Hindlimb muscle (tissue), 1 donor: ENCODE measurements at places on chromosomes 12 and 14.

- DNase-seq: no peak
Measured at GRCh38 chr14:93676416-93676958, 111.8 kb downstream of the PRIMA1 start.

DNA sequence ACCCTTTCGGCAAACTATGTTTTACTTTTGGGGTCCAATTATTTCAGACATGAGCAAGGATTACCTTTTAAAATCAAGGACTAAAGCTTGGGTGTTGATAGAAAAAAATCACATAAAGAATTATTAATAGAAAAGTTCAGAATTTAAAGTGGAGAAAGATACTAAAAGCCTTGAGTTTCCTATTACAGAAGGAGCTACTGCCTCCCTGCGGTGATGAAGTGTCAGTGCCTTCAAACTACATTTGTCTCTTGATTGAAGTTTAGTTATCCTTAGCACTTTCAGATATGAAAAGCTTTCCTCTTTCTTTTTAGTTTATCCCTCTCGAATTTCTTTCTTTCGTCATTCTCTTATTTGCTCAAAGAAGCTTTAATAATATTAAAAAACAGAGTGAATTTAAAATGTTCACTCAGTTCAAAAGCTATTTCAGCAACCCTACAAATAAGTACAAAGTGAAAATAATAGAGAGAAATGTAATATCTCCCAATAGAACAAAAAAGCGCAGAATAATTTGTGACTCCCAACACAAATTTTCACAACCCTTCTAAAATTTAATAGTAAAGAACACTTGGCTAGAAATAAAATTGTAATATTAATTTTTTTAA, 87.6 kb downstream of the SEC23A start:
- DNase-seq: no peak

GRCh38 chr12:16155938-16156337, 121.5 kb downstream of the SLC15A5 start:
- DNase-seq: no peak

GRCh38 chr14:22892488-22892887, 9.5 kb downstream of the REM2 start:
- DNase-seq: no peak
